ENCODE measurements at places on chromosomes 6 and 20. TPM values are rescaled to one million over a fixed set of nuclear protein-coding genes. Genes with fewer than 3 reads are reported as not detected.
A peak's percentile ranks its signal among the peaks of the same experiment; 100 is the strongest.

PKIG gene
- total RNA-seq: 11.1 TPM

PTCRA gene
- not detected for total RNA-seq

GJA1 gene
- total RNA-seq: 8.3 TPM

PET117 gene
- total RNA-seq: 24.0 TPM

LY6G6C gene
- 0.51 TPM for total RNA-seq

POLR1C gene
- 53.9 TPM for total RNA-seq

FAM110A gene
- total RNA-seq: 8.8 TPM

RSPO4 gene
- not detected for total RNA-seq

TCF21 gene
- total RNA-seq: not detected

LGSN gene
- 0.11 TPM for total RNA-seq

SCGN gene
- total RNA-seq: 0.23 TPM

ADGB gene
- total RNA-seq: not detected

MARCKS gene
- 98.7 TPM for total RNA-seq

METTL24 gene
- not detected for total RNA-seq

DNA sequence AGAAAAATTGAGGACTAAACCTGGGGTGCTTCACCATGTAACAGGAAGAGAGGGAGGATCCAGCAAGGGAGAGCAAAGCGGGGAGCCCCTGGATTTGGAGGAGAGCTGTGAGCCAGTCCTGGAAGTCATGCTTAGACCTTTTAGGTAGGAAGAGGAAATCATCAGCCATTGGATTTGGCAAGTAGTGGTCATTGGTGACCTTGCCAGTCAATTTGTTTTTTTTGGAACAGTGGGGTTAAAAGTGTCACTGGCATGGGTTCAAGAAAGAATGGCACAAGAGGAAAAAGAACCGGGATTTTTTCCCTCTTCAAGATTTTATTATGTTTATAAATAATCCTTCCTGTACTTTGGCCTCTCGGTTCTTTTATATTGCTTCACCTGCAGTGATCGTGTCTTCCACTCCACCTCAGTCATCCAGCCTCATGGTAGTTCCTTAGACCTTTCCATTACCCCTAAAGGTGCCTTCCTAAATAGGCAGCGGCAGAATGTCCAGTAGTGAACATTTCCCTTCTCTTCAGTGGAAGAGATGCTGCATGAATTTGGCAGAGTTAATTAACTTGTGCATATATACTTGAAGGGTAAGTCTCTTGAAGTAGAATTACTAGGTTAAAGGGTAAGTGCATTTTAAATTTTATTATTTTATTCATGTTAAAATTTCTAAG is 124.7 kb downstream of the QKI start:
- no peak for DNase-seq

- DNase-seq: no peak
Observed at GRCh38 chr6:29858006-29858405, 30.4 kb downstream of the HLA-G start.

GRCh38 chr20:62856931-62857619 is 4.5 kb downstream of the TCFL5 start:
- no peak for DNase-seq

- DNase-seq: no peak
Observed at GRCh38 chr6:139685009-139685408, 310.6 kb upstream of the CITED2 start.

DNA sequence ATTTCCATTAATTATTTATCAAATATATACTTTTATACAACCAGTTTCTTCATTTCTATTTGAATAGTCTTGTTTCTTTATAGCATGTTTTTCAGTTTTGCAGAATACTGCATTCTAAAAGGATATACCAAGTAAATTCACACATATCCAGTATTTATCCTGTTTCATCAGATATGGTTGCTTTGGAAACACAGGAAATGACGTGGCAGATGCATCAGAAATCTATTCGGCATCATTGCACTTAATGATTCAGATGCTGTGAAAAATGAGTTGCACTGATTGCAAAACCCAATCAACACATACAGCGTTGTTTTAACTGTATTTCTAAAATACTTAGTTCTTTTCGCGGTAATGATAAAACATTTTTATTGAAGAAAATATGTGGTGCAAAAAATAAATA is 594.9 kb downstream of the CDH26 start:
- DNase-seq: no peak

GRCh38 chr20:14801591-14802325 is 464.3 kb upstream of the FLRT3 start:
- DNase-seq: no peak

- DNase-seq: peak; percentile 88
Observed at GRCh38 chr20:39874049-39874893, 814.8 kb downstream of the MAFB start.

- no peak for DNase-seq
Observed at GRCh38 chr20:19833395-19833794, 75.3 kb downstream of the RIN2 start.

GRCh38 chr6:64010666-64011065 is 375.1 kb downstream of the PHF3 start:
- no peak for DNase-seq

DNA sequence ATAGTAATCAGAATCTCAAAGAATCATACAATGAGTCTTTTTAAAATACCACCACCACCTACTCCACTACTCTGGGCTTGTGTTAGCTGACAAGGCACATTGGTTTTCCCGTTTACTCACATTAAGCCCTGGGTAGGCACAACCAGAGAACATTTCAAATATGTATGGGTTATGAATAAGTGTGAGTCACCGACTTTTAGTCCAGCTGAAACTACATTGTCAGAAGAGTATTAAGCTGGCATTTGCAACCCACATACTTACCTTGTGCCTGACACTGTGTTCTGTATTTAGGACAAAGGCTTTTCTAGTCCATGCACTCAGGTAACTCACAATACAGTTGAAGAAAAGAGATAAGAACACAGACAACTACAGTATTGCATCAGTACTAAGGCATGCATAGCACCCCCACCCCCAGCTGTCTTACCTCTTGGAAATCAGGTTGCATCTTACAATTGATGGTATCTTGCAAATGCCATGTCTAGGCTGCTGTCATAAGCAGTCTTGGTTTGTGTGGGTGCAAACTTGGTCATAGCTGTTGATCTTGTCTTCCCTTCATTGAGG is 40.3 kb upstream of the AHI1 start:
- DNase-seq: peak; percentile 92

DNA sequence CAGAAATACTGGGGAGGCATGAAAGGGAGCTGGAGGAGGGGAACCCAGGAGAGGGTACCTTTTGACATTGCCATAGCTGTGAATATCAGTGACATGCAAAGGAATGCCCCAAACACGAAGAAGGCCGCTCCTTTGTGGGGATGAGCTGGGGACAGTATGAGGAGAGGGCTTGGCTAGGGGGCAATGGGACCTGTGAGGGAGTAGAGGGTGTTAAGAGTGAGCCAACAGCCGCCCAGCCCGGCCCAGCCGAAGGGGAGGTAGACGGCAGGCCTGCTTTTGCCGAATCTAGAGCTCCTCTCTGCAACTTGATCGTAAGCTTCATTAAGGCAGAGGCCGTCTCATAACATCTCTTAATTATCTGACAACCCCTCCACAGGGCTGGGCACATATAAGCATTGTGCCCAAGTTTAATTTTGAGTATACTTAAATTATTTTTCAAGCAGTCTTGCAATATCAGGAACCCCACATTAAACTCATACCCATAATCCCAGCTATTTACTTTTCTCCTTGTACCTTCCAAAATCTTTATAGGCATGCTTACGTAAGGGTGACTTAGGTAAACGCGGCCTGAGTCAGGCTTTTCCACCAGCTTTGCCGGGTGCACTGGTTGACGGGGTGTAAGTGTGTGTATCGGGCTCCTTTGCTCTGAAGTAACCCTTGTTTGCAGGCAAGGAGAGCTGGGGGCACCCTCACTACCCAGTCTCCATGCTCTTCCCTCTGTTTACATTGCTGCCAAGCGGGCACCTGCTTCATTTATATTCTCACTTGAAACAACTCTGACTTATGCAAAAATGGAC is 24.9 kb upstream of the VEGFA start:
- DNase-seq: no peak

DNA sequence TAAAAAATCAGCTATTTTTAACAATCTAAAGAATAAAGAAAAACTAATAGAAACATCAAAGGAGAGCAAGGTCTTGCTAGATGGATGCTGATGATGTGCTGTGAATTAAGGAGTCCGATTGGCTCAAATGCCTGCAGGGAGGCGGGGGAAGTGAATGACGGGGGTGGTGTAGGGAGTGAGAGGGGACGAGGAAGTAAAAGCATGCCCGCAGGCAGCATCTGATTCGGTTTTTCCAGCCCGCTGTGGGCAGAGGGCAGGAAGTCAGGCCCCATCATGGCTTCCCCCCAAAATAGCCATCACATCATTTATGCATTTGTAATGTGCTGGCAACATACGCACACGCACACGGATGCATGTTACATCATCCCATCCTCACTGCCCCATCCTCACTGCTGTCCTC is 10.3 kb downstream of the RSPO4 start:
- no peak for DNase-seq

- DNase-seq: no peak
Observed at GRCh38 chr6:49892280-49892679, 25.9 kb upstream of the CRISP1 start.

DNA sequence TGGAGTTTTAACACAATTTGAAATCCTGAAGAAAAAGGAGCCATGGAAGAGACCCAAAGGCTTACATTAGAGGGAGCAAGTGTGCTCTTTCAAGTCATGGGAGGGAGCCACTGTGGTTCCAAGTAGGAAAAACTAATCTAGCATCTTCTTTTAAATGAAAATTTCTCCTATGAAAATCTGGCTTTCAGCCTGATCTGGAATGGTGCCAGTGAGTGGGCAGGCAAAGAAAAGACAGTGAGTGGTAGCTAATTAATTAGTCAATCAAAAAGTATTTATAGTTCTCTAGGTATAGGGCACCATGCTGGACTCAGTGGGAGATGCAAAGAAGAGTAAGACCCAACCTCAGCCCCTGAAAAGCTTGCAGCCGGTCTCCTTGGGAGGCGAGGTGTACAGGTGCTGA is 21.9 kb downstream of the CAP2 start:
- no peak for DNase-seq

GRCh38 chr20:16385462-16385861 is 187.8 kb downstream of the KIF16B start:
- no peak for DNase-seq

GRCh38 chr6:51019806-51020205 is 201.1 kb downstream of the TFAP2B start:
- no peak for DNase-seq

GRCh38 chr6:118263921-118264486 is 284.1 kb upstream of the PLN start:
- DNase-seq: peak; percentile 24

- no peak for DNase-seq
Observed at GRCh38 chr20:671252-672030, 4.2 kb downstream of the SCRT2 start.

DNA sequence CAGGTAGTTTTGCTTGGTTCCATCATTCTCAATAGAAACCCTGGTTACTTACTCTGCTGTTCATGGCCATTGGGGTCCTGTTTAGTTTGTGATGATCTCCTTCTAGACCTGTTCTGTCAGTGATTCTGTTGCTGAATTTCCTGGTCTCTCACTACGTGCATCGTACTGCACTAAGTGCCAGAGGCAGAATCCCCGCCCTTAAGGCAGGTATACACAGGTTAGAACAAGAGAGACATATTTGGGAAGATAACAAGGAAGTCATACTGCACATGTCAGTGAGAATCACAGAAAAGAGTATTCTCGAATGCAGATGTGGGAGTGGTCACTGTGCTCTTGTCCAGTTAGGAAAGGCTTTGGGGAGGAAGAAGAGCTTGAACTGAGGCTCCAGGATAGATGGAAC is 148.1 kb upstream of the MYLIP start:
- DNase-seq: no peak

- no peak for DNase-seq
Observed at GRCh38 chr6:66200390-66200789, 493.4 kb upstream of the EYS start.

DNA sequence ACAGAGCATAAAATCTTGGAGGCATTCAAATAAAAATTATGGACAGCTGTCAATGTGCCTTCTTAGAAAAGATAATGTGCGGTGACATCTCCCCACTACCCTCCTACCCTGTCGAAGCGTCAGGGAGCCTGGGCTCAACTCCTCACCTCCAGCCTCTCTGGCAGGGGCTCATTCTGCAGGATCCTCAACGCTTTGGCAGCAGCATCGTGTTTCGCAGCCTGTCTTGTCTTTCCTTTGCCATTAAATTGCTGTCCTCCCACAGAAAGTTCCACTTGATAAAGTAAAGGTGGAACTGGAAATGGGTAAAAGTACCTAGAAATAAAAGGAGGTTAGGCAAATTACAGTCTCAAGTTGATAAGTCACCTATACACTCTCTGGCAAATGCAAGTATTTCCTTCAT is 36.7 kb downstream of the STAU1 start:
- DNase-seq: no peak

DNA sequence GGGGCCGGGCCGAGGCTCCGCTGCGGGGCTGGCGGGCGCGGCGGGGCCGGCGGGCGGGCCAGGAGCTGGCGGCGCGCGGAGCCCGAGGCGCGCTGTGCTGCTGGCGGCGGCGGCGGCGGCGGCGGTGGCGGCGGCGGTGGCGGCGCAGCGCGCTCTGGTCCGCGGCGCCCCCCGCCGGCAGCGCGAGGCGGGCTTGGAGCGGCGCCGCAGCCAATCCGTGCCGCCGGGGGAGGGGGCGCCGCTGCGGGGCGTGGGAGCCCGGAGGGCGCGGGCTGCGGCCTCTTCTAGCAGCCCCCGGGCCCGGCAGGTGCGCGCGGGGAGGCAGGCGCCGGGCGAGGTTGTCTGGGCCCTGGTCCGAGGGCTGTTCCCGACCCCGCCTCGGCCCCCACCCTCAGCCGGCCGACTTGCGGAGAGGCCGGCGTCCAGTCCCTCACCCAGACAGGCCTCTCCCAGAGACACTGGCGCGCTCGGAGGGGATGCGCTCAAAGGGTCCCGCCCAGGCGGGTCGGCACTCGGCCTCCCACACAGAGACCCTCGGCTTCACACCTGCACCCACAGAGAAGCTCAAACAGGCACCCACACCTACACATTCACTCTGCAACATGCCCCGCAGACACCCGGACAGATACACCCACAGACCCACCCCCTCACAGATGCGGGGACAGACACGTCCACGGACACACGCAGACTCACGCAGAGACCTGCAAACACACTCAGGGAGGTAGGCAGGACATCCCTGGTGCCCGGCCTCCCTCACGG is at the start of gene RIMS4:
Gene RIMS4, minus strand, starts transcription at position 156 of the 759 bp plus-strand sequence. CDS start 275 bp downstream, outside the sequence.
- DNase-seq: no peak

- DNase-seq: no peak
Observed at GRCh38 chr20:48098099-48098498, 312.8 kb upstream of the SULF2 start.

DNA sequence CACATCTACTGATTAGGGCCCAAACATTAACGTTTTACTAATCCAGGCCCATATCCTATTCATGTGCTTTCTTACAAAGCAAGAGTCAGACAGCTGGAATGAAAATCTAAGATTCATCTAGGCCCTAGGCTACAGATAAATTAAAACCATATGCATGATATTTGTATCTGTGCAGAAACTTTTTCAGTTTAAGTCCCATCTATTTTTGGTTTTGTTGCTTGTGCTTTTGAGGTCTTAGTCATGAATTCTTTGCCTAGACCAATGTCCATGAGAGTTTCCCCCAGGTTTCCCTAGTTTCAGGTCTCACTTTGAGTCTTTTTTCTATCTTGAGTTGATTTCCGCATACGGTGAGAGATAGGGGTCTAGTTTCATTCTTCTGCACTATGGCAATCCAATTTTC is 20.2 kb downstream of the ADNP start:
- no peak for DNase-seq

- DNase-seq: no peak
Observed at GRCh38 chr6:150202404-150202803, 59.6 kb downstream of the PPP1R14C start.

GRCh38 chr6:1297746-1298145 is 14.2 kb upstream of the FOXQ1 start:
- DNase-seq: no peak

- no peak for DNase-seq
Observed at GRCh38 chr6:98203170-98203806, 631.1 kb upstream of the POU3F2 start.
